ENCODE measurements at places on chromosomes 7 and 10.

DNA sequence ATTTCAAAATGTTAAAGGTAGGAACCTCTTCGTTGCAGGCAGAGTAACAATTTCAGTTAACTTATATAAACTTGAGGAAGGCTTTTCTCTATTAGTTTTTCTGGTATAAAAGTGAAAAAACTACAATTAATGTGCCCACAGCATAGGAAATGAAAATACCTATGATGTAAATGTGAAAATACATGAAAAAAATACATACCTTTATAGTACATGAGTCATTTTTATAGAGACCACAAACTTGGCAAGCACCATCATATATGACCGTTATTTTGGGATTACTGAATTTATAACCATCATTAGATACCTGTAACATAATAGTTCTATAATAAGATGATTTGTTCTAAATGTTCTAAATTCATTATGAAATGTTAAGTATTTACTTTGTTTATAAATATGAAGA, 42.7 kb downstream of the VWDE start:
- no peak for DNase-seq

DNA sequence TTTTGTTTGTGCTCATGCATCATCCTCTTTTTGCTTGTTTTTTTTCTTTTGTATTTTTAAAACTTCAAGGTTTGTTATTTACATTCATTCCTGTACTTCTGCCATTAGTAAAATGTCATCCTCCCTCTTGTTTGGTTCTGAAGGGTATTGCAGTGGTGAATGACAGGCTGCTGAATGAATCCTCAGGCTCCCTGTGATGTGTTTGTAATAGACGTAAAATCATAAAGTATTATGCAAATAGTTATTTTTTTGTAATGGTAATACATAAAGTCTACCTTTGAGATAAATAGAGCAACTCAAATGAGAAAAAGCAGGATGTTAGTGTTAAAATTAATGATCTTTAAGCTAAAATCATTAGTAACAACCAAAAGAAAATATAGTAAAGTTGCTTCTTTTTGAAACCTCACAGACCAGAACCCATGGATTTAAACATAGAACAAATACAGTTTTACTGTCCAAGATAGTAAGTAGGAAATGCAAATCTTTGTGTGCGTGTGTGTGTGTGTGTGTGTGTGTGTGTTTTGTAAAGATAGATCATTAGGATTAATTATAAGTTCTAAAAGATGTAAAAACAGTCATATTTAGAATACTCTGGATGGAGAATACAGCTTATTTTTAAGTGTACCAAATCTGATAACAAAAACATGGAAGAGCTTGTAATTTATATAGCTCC, 4.5 kb downstream of the GLCCI1 start:
- no peak for DNase-seq

DNA sequence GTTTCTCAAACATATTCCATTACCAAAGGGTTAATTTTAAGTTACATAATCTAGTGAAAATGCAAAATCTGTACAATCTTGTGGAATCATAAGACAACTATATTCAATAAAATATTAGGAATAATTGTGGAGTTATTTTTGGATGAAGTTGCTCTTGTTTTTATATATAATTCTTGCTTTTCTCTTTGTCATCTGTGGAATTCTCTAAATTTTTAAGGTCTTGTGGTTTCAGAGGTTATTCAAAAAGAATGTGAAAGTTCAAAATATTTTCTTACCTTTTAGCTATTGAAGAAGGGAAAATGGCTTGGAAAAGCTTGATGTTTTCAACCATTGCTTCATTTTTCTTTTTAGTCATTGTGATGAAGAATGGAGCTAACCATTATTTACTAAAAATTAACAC, 552.1 kb downstream of the TFEC start:
- no peak for DNase-seq

GRCh38 chr7:104966022-104966421, 48.0 kb upstream of the KMT2E start:
- no peak for DNase-seq

- DNase-seq: no peak
These were observed 72.8 kb upstream of the DDC start for GRCh38 chr7:50637725-50638643.

DNA sequence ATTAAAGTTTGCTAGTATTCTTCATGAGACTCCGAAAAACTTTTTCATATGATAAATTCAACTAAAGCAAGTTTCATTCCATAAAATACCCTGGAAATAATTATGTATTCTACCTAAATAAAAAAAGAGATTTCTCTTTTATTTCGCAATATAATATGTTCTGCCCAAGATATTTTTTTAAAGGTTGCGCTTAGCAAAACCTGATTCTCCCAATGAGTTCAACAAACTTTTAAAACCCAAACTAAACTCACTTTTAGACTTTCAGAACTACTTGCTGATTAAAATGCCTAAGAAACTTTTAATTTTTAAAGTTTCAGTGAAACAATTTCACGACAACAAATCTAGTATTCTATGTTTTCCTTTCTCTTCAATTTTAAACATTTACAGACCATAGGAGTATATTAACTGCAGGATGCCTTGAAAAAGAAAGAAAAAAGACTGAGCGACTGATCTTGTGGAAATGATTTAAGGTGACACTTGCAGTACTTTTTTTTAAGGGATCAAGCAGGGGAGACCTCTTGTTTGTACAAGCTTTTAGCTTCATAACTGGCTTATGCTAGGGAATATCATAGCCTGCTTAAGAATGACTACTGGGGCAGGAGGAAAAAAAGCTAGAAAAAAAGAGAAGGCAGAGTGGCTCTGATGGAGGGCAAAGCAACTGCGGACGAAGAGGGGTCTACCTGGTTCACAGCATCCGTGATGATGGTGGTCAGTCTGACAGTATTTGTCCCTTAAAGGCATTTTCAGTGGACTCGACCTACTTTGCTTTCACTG, 1.5 kb downstream of the ZNF800 start:
- no peak for DNase-seq

GRCh38 chr7:68914006-68914405, 684.3 kb upstream of the AUTS2 start:
- no peak for DNase-seq

DNA sequence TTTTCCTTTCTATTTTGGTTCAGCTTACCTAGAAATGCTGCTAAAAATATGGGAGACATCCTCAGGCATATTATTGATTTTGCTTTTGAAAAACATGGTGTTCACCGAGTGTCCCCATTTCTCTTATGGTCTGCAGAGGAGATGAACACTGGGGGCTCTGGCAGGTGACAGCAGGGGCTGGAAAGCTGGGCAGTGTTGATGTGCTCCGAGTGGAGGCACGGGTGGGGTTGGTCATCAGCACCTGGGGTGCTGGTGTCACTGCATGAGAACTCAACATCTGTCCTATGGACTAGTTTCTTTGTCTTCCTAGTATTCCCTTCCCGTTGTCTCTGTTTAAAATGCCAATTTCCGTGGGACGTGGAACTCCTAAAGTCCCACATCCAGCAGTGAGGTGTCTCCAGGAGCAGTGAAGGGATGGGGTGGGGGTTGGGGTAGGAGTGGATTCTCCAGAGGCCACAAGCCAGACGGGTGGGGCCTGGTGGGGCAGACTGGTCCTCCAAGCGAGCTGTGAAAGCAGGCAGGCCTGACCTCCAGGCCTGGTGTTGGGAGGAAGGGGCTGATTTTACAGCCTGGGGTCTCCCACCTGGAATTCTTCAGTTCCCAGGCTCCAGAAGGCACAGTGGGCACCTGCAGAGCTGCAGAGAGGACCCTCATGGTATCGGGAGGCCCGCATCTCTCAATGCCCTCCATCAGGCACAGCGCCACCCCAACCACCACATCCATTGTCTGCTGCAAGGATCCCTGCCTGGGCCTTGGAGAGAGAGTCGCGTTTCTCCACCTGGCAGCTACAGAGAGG, 24.4 kb downstream of the ZNF775 start:
- DNase-seq: no peak

DNA sequence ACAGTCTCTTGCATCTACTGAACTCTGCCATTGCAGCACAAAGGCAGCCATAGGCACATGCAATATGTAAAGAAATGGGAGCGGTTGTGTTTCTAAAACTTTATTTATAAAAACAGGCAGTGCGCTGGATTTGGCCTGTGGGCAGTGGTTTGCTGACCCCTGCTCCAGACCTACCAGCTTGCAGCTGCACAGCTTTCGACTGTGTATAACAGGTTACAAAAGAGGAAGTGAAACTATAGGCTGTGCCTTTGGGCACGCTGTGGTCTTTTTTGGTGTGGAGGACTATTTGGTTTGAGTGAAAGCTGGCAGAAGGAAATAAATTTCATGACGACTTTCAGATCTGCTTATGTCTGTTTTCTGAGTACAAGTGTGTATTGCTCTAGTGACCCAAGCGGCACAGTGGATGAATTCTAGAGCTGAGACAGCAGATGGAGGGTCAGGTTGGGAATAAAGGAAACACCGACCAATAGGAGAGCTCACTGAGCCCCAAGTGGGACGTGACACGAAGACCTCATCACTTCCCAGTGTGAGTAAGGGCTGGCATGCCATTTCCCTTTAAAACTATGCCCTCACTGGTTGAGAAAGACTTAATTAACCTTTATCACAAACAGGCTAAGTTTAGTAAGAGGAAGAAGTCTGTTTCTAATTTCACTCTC, 152.7 kb downstream of the ANK3 start:
- DNase-seq: no peak
